ENCODE measurements at places on chromosomes 13 and 19. TPM values are rescaled to one million over a fixed set of nuclear protein-coding genes. Genes with fewer than 3 reads are reported as not detected.
A peak's percentile ranks its signal among the peaks of the same experiment; 100 is the strongest.

Gene TTC9B
- total RNA-seq: not detected

Gene ZNF320
- total RNA-seq: 11.7 TPM

Gene OVOL3
- not detected for total RNA-seq

Gene GRIN2D
- 4.0 TPM for total RNA-seq

- H3K27me3 ChIP-seq: no peaks in the 10 kb centered on the region
- no peak for DNase-seq
- H3K4me3 ChIP-seq: no peak overlapping the region
- no peak overlapping the region for H3K27ac ChIP-seq
Measured at GRCh38 chr19:8254286-8255001, 45.3 kb downstream of the CERS4 start.

GRCh38 chr13:49893591-49893990 is 42.5 kb downstream of the SPRYD7 start:
- H3K36me3 ChIP-seq: no peaks in the 10 kb centered on the region
- no peak overlapping the region for H3K4me3 ChIP-seq
- peaks cover 1% of the 10 kb centered on the region for H3K27me3 ChIP-seq
- no peak for DNase-seq
- H3K4me1 ChIP-seq: no peaks in the 10 kb centered on the region
- no peak overlapping the region for H3K27ac ChIP-seq

DNA sequence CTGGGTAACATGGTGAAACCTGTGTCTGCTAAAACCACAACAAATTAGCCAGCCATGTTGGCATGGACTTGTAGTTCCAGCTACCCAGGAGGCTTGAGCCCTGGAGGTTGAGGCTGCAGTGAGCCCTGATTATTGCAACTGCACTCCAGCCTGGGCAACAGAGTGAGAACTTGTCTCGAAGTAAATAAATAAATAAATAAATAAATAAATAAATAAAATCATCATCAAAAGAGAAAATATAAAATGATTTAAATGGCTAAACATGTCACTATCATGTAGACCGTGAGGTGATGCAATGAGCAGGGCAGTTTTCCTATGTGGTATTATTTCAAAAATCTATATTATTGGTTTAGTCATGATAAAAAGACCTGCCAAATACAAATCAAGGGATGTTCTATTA is 2074.3 kb downstream of the PCDH9 start:
- H3K36me3 ChIP-seq: no peaks in the 10 kb centered on the region
- no peaks in the 10 kb centered on the region for H3K27me3 ChIP-seq
- DNase-seq: no peak
- H3K27ac ChIP-seq: no peak overlapping the region
- H3K4me1 ChIP-seq: no peaks in the 10 kb centered on the region
- no peak overlapping the region for H3K4me3 ChIP-seq

DNA sequence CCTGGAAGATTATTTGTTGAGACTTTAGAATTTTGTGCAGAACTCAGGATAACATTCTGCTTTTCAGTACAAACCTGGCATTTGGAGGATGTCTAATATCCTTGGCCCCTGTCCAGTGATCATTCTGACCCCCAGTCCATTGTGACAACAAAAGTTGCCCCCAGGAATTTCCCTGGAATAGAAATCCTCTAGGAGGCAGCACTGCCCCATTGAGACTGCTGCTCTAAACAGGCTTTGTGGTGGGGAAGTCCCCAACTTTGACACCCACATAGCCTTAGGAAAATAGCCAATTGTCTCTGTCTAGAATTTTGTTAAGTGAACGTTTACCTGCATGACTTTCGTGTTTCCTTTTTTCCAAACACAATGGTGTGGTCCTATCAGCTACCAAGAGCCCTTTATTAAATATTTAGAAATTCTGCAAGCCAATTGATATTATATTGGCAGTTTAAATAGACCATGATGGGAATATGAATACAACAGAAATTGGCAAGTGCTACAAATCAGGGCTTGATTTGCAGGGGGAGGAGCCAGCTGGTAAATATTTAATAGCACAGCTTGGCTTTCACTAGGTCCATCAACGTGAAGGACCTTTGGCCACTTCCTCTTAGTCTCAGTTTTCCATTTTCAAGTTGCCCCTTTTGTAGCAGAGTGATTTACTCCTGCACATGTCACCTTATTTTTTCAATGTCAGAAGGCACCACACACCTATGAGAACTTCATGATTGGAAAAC is 451.7 kb downstream of the EFNB2 start:
- no peaks in the 10 kb centered on the region for H3K36me3 ChIP-seq
- H3K27me3 ChIP-seq: no peaks in the 10 kb centered on the region
- DNase-seq: no peak
- no peak overlapping the region for H3K27ac ChIP-seq
- no peaks in the 10 kb centered on the region for H3K4me1 ChIP-seq
- no peak overlapping the region for H3K4me3 ChIP-seq

DNA sequence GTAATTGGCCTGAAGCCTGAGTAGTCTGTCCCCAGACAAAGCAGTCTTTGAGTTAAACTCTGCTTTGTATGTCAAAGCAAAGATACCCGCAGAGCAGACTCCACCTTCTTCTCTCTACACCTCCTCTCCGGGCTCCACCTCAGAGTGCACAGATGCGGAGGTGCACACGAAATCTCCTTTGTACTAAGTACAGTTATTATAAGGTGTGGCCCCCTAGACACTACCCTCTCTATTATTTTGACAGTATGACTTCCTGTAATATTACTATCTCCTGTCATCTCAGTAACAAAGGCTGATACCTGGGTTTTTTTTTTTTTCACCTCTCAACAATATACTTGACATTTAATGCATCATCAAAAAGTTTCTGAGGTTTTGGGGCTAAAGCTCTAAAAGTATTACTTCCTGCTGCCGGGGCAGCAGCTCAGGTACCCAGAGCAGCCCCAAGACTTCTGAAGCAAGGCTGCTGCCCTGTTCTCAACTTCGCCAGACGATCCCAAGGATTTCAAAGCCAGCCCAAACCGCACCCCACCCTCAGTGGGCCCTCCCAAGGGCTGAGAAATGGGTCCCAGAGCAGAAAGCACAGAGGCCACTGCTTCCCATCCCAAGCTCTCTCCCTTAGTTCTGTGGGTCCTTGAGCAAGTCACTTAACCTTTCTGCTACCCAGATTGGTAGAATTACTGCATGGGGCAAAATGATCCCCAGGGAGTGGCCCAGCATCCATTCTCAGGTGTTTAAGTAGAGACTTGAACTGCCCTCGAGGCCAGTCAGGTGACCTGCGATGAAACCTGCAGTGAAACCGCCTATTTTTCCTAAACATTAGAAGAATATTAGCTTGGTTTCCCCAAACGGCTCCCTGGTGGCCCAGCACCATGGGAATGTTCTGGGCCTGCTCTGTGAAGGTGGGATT is 180.6 kb downstream of the FOXO1 start:
- no peaks in the 10 kb centered on the region for H3K4me1 ChIP-seq
- no peak overlapping the region for H3K27ac ChIP-seq
- no peaks in the 10 kb centered on the region for H3K27me3 ChIP-seq
- no peaks in the 10 kb centered on the region for H3K36me3 ChIP-seq
- H3K4me3 ChIP-seq: no peak overlapping the region

GRCh38 chr19:48458016-48458415 is 2.6 kb downstream of the KCNJ14 start:
- no peak overlapping the region for H3K4me3 ChIP-seq
- H3K4me1 ChIP-seq: no peaks in the 10 kb centered on the region
- no peak for DNase-seq
- no peak overlapping the region for H3K27ac ChIP-seq

GRCh38 chr13:60035874-60036273 is 127.9 kb downstream of the DIAPH3 start:
- no peaks in the 10 kb centered on the region for H3K36me3 ChIP-seq
- H3K27ac ChIP-seq: no peak overlapping the region
- no peak overlapping the region for H3K4me3 ChIP-seq
- H3K4me1 ChIP-seq: no peaks in the 10 kb centered on the region

- no peaks in the 10 kb centered on the region for H3K27me3 ChIP-seq
- no peak for DNase-seq
- peaks cover 8% of the 10 kb centered on the region for H3K4me1 ChIP-seq
- no peaks in the 10 kb centered on the region for H3K36me3 ChIP-seq
Measured at GRCh38 chr13:44906230-44906629, 83.0 kb downstream of the NUFIP1 start.

- no peaks in the 10 kb centered on the region for H3K27me3 ChIP-seq
- H3K36me3 ChIP-seq: peaks cover 4% of the 10 kb centered on the region
- DNase-seq: peak; percentile 53
- H3K27ac ChIP-seq: no peak overlapping the region
- H3K4me1 ChIP-seq: no peaks in the 10 kb centered on the region
Measured at GRCh38 chr19:9431475-9431874, 3.9 kb downstream of the ZNF266 start.

- H3K27ac ChIP-seq: no peak overlapping the region
- H3K4me3 ChIP-seq: no peak overlapping the region
- no peak for DNase-seq
Measured at GRCh38 chr13:36806102-36806501, 12.9 kb upstream of the RFXAP start.

DNA sequence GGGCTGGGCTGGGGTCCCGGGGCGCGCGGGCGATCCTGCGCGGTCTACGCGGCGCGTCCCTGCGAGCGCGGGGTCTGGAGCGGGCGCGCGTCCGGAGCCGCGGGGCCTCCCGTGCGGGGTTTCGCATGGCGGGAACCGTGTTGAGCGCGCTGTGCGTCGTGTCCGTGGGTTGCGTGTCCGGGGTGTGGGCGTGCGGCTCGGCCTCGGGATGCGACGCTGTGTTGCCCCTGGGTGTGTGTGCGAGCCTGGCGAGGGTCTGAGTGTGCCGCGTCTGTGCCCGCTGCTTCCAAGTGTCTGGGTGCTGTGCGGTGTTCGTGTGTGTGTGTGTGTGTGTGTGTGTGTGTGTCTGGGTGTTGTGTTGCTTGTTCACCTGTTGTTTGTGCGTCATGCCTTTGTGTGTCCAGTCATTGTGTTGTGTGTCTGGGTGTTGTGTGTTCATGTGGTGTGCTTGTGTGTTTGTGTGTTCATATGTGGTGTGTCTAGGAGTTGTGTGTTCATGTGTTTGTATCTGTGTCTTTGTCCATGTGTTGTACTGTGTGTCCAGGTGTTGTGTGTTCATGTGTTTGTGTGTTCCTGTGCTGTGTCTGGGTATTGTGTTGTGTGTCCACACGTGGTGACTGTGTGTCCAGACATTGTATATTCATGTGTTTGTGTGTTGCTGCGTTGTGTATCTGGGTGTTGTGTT is 552 bp downstream of the PLK5 start:
- H3K36me3 ChIP-seq: no peaks in the 10 kb centered on the region
- H3K27ac ChIP-seq: no peak overlapping the region
- no peak overlapping the region for H3K4me3 ChIP-seq
- no peaks in the 10 kb centered on the region for H3K27me3 ChIP-seq

GRCh38 chr13:60427285-60427684 is 30.3 kb downstream of the TDRD3 start:
- no peaks in the 10 kb centered on the region for H3K4me1 ChIP-seq
- H3K36me3 ChIP-seq: no peaks in the 10 kb centered on the region
- H3K27me3 ChIP-seq: no peaks in the 10 kb centered on the region
- no peak overlapping the region for H3K4me3 ChIP-seq
- no peak for DNase-seq

DNA sequence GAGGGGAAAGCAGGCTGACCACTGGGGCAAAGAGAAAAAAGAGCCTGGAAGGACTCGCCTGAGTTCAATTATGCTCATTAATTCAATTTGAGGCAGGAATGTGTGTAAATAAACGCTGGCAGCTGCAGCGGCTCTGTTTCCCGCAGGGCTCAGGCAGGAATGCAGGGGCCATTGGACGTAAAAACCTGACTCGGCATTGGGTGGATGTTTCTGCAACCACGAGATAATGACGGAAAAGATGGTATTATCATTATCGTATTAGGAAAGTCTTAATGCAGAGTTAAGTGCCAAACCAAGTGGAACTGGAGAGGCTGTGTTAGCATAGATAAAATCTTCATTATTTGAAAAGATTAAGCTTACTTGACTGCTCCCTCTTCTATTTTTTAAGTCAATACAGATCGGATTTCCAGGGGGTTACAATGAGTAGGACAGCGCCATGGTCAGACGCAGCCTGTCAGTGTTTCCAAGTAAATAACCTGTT is 169.8 kb downstream of the SHISA2 start:
- no peak overlapping the region for H3K27ac ChIP-seq
- no peaks in the 10 kb centered on the region for H3K36me3 ChIP-seq
- H3K4me3 ChIP-seq: no peak overlapping the region
- DNase-seq: no peak
- H3K4me1 ChIP-seq: no peaks in the 10 kb centered on the region

DNA sequence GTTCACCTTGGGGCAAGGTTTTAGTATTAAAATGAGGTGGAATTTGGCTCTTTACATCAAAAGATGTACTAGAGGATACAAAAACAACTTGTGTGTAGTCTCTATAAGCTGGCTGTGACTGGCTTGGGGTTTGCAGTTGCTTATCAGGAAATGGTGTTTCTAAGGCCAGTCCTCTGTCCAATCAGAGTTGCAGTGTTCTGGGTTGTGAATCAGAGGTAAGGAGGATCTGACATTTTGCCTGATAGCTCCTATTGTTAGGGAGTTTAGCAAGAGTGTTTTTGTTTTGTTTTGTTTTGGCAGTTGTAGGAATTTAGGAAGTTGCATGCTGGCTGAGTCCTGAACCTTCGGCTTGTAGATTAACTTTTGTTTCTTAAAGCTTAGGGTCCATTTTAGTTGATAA is 20.1 kb upstream of the ESD start:
- no peaks in the 10 kb centered on the region for H3K4me1 ChIP-seq
- H3K36me3 ChIP-seq: no peaks in the 10 kb centered on the region
- no peak overlapping the region for H3K27ac ChIP-seq
- no peaks in the 10 kb centered on the region for H3K27me3 ChIP-seq
- no peak overlapping the region for H3K4me3 ChIP-seq

DNA sequence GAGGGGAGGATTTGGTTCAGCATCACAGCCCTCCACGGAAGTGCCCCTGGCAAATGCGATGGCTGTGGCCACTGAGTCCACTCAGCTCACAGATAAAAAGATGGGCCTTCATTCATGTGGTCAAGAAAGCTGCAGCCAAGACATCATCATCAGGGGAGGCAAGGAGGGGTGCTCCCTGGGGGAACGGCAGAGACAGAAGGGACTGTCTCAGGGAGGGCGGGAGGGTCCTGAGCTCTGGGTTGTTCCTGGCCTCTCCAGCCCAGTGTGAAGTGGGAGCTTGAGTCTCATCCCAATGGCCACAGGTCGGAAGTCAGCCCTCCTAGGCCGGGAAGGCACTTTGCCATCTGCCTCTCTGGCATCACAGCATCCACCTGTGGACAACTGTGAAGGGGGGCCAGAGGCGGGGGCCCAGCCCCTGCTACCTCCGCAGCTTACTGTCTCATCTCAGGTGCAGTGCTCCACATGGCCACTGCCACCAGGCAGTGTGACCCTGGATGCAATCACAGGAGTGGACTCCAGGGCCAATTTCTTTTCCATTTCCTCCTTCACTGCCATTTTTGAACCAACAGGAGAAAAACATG is 137.8 kb upstream of the SOX1 start:
- H3K36me3 ChIP-seq: no peaks in the 10 kb centered on the region
- H3K4me1 ChIP-seq: no peaks in the 10 kb centered on the region
- no peak overlapping the region for H3K27ac ChIP-seq
- DNase-seq: no peak
- no peak overlapping the region for H3K4me3 ChIP-seq

- H3K27ac ChIP-seq: peak overlapping the region; percentile 71
- no peak for DNase-seq
- H3K27me3 ChIP-seq: no peaks in the 10 kb centered on the region
- H3K4me3 ChIP-seq: no peak overlapping the region
- H3K36me3 ChIP-seq: no peaks in the 10 kb centered on the region
- peaks cover 5% of the 10 kb centered on the region for H3K4me1 ChIP-seq
Measured at GRCh38 chr19:46442808-46443450, 14.2 kb upstream of the PNMA8C start.

Measured in aorta (tissue), 5 donors.